ENCODE measurements at places on chromosomes 7 and 10.

DNA sequence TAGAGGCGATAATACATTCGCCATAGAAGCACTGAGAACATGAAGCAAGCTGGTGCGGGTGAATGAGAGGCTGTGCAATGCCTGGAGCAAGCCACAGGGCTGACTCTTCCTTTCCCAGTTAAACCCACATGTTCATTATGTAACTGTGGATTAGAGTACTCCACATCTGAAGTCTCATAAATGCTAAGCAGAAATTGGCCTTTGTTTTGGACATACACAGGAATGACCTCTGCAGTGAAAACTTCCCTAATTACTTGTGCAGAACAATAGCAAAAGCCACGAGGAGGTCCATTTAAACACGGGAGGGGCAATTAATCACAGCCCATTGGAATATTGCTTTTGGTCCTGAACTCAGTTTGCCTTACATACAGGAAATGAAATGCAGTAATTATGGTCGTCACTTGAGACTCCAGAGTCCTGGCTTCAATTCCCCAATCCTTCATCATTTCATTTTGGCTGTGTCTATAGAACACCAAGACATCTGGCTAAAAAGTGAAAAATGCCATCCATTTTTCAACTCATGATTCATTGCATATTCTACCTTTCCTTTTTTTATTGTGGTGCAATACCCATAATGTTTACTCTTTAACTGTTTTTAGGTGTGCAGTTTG lies 78.7 kb upstream of the CXCL12 start:
- no peak for DNase-seq

DNA sequence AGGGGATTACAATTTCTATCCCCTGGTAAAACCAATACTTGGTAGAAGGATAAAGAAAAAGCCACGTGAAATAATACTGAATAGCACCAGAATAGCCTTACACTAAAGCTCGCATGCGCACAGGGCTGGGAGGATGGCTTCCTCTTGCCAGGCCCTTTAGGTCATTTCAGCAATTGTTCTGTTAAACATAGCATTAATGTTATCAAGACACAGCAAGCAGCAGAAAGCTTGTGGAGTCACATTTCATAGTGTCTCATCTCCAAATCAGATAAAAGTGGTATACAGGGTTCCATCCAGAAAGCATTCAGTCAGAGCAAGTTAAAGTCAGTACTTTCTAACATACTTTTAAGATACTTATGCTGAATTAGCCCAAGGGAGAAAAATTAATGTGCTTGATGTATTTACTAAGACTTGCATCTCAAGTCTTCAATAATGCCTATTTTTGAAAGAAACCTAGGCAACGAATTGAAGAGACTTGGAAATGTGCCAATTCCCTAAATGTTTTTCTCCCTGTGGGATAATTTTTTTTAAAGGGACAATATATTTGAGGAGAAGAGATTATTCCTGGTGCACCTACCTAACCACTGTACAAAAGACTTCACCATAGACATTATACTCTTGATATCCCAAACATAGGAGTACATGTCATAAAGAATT lies 14.3 kb upstream of the NPM3 start:
- DNase-seq, result no peak

GRCh38 chr7:134828361-134828760 lies 48.9 kb downstream of the CALD1 start:
- no peak for DNase-seq

GRCh38 chr7:45224832-45225231 lies 67.2 kb downstream of the RAMP3 start:
- no peak for DNase-seq

- DNase-seq, result no peak
Observed at GRCh38 chr7:92835261-92835850, 1.0 kb downstream of the CDK6 start.

DNA sequence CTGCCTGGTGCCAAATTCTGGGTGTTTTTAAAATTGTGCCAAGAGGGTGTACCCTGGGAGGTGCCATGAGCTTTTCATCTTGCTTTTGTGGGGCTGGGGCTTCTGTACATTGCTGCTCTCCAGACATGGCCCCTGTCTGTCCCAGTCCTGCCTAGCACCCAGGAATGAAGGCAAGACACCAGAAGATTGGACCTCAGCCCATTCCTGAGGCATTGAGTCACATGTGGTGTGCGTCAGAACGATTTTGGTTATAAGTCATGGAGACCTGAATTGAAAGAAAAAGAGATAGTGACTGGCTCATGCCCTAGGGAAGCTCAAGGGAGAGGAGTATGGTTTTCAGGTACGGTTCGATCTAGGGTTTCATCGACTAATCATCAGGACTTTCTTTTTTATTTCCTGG lies 493.2 kb downstream of the TYW1 start:
- DNase-seq, result no peak

DNA sequence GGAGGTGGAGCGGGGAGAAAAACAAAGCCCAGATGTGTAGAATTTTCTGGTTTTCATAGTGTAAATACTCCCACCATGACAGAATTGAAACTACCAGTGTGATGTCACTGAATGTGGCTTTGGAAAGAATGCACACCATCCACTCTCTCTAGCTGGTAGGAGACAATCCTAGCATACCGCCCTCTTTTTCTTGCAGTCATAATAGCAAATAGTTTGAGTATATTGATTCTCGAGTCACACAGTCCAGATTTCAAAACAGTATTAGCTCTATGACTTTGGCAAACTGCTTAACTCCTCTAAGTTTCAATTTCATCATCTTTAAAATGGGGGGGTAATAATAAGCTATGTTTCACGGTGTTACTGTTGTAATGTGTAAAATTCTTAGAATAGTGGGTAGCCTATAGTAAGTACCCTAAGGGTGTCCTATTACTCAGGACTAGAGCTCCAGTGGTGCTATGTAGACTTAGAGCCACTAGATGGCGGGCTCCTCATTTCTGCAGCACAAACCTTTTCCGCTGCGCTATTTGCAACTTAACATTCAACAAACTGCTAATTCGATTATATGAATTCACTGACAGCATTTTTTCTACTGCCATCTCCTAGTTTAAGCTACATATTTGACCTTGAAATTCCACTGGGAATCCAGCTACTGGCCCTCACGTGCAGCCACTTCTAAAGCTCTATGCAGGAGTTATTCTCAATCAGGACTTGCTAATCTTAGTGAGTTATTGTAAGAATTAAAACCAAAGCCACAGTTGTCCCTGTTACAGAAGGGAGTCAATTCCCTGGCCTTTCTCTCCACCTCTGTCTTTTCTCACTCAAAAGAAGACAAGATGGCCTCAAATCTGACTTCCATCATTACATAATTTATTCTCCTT lies 18.7 kb downstream of the TAS2R40 start:
- DNase-seq, result no peak

- DNase-seq, result no peak
Observed at GRCh38 chr10:78215645-78216044, 182.0 kb downstream of the RPS24 start.

DNA sequence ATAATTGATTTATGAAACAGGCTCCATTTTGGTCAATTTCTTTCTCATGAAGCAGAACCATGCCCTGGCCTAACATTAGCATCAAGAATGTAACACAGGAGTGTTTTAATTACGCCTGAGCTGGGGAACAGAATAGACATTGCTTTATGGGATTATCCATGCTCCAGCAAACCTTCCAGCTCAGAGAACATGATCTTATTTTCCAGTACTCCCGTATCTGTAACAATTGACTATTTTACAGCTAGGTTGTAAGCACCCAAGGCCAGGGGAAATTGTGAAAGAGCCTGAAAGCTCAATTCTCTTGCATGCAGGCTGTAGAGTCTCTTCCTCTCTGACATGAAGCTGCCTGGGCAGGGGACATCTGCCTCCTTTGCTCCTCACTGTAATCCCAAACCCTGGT lies 30.8 kb upstream of the CRYGN start:
- DNase-seq, result no peak

- DNase-seq, result no peak
Observed at GRCh38 chr7:1176891-1177373, 16.9 kb upstream of the ZFAND2A start.

DNA sequence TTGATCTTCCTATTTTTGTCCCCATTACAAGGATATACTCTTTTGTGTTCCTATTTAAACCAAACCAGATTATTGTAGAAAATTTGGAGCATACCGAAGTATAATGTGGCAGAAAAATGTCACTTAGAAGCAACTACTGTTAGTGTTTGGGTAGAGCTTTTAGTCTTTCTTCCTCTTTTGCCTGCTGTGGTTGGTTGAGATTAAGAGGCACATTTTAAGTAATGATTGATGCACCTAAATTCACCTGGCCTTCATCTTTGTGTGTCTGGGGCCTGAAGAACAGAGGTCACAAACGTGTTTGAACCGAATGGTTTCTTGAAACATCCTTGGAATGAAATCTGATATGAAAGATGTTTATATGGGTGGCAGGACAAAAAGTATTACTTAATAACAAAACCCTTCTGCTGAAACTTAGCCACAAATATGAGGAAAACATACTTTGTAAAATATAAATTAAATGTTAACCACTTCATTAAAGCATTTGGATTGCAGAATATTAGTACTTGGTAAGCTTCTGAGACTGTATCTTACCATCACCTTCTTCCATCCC lies 2.6 kb downstream of the BPGM start:
- DNase-seq, result no peak

- DNase-seq, result no peak
Observed at GRCh38 chr7:3236268-3236667, 64.8 kb upstream of the SDK1 start.

GRCh38 chr7:44654255-44654796 lies 47.9 kb downstream of the OGDH start:
- no peak for DNase-seq

GRCh38 chr10:115379064-115379463 lies 285.9 kb downstream of the ATRNL1 start:
- no peak for DNase-seq

DNA sequence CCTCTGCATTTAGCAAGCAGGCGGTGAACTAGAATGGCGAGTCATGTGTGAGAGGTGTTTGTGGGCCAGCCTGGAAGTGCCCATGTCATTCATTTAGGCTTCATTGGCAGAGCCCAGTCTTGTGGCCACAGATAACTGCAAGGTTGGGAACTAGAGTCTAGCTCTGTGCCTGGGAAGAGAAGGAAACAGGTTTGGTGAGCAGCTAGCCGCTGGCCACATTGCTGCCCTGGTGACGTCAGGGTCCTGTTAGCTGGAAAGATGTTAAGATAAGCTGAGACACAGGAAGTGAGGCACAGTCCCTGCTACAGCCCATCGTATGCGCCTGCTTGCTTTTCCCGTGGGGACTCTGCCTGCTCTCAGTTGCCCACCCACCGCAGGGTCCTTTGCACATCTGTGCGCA lies 185.5 kb downstream of the CAMK1D start:
- DNase-seq, result no peak

GRCh38 chr10:48724127-48724526 lies 39.5 kb downstream of the WDFY4 start:
- DNase-seq, result no peak

- no peak for DNase-seq
Observed at GRCh38 chr7:71625545-71625944, 493.6 kb downstream of the GALNT17 start.

DNA sequence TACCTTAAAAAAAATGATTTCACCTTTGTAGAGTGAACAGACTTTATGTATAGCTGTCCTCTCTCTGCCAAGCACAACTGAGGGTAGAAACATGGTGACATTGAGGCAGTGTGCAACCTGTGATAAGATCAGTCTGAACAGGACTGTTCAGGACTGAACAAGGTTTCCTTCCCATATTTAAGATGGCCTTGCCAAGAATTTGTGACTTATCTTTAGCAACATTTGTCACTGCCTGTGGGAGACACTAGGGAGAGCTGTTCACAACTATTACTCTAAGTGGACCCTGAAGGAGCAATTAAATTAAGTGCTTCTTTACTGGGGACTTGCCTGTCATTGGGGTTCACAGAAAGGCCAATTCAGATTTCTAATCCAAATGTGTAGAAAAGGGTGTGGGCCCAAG lies 6.7 kb downstream of the OR13A1 start:
- DNase-seq, result no peak

DNA sequence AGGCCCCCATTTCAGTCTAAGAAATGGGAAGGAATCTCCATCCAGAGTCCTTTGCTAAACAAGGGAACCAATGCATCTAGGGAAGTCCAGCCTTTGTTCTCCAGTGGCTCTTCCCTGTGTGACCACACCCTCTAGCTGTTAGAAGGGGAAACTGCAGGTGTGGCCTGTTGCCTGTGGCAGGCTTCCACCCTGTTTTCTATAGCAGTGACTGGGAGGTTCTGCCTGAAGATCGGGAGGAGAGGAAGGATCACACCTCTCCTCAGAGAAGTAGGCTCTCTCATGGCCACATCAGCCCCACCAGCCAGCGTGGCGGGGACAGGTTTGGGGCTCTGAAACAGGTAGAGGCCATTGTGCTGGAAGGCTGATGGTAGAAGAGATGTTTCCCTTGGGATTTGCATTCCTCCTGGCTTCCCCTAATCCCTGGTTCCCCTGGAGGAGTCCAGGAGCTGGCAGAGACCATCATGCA lies 47.7 kb upstream of the TRIM8 start:
- no peak for DNase-seq

DNA sequence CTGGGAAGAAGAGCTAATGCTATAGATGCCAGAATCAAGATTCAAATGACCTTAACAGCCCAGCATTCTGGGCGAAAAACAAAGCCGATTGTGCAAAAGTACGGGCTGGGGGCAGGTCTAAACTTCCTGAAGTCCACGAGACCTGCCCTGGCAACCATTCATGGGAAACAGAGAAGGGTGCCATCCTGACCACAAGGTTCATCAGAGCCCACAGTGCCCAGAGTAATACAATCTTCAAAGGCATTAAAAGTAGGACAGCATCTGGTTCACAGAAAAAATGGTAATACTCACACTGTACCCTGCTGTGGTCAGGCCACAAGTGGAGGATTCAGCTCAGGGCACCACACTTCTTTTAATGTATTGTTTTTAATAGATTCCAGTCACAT lies 36.1 kb downstream of the SORBS1 start:
- no peak for DNase-seq

GRCh38 chr7:28112883-28113540 lies 67.6 kb downstream of the JAZF1 start:
- no peak for DNase-seq

- DNase-seq, result no peak
Observed at GRCh38 chr10:20059084-20059835, 243.0 kb downstream of the PLXDC2 start.

DNA sequence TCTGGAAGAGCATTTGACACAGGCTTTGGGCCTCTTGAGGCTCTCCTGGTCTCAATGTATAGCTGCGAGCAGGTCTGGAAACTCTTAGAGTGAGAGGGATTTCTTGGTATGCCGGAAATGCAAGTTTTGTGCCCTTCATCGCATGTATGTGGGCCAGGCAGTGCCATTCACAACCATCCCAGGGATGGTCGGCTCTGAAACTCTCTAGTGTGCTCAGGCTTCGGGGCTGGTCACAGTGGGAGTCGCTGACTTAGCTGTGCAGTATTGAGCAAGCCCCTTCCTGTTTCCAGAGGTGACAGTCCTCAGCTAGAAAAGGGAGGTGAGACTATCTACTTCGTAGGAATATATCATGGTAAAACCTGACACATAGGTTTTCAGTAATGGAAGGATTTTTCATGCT lies 2.0 kb upstream of the AOAH start:
- no peak for DNase-seq

- DNase-seq, result no peak
Observed at GRCh38 chr10:7866176-7866575, 47.9 kb downstream of the TAF3 start.

All from HS-27A (cell line).